Chondrocyte (in vitro differentiated cells): ENCODE measurements at places on chromosomes 1 and 21. TPM values are rescaled to one million over a fixed set of nuclear protein-coding genes. Genes with fewer than 3 reads are reported as not detected.

ST6GALNAC3 gene
- 1.6 to 4.7 TPM (median 3.5 TPM) in 3 replicates for total RNA-seq

PCSK9 gene
- total RNA-seq, result 0.41 to 0.60 TPM (median 0.53 TPM) in 3 replicates

NPHS2 gene
- not detected in 3 replicates for total RNA-seq

USH2A gene
- not detected in 3 replicates for total RNA-seq

CFAP74 gene
- total RNA-seq, result not detected in 3 replicates

RNASEL gene
- total RNA-seq, result 3.5 to 5.2 TPM (median 4.0 TPM) in 3 replicates

HSD3B1 gene
- not detected in 3 replicates for total RNA-seq

PUSL1 gene
- total RNA-seq, result 21.6 to 22.3 TPM (median 22.1 TPM) in 3 replicates

HSD11B1 gene
- not detected in 3 replicates for total RNA-seq

KLHDC9 gene
- total RNA-seq, result 1.1 to 4.4 TPM (median 1.6 TPM) in 3 replicates

NSUN4 gene
- 21.2 to 23.5 TPM (median 23.4 TPM) in 3 replicates for total RNA-seq

MRPS15 gene
- 51.3 to 68.5 TPM (median 53.2 TPM) in 3 replicates for total RNA-seq

TGFBR3 gene
- 0.80 to 2.8 TPM (median 1.4 TPM) in 3 replicates for total RNA-seq
